Activated T-helper 1 cell treated with Interleukin-2 at 50 U/mL for 16 hours (primary cell): ENCODE measurements at places on chromosomes 12 and 14.

DNA sequence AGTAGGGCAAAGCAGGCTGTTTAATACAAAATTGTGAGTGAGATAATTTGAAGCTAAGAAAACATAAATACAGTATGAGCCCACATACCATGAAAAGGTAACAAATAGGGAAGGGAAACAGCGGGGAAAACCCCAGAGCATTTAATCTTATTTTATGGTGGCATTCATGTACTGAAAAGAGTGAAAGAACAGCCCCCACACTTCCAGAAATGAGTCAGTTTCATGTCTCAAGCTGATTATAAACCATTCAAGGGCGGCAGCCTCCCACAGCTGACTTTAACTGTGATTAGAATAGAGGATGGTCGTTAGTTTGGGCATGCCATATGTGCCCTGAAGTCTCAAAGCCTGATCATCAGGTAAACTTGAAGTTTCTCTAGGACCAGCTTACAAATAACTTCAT is 64.5 kb downstream of the FOXG1 start:
- no peak for DNase-seq

DNA sequence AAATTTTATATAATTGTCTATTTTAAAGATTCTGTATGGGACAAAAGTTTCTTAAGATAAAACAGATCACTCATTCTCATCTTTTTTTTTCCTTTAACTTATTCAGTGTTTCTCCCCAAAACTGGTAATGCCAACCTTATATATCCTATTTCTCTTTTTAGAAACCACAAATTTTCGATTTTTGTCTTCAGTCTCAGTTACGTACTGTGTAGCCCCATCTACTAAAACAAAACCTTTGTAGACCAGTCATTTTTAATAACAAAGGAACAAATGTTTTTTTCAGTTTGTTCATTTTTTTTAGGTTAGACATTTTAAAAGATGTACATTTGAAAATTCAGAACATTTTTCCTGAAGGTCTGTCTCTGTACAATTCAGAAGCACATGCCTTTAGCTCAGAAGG is 18.2 kb downstream of the PNMA1 start:
- no peak for DNase-seq

- DNase-seq, result no peak
These were observed 98.3 kb downstream of the LRRC74A start for GRCh38 chr14:76924371-76925096.

DNA sequence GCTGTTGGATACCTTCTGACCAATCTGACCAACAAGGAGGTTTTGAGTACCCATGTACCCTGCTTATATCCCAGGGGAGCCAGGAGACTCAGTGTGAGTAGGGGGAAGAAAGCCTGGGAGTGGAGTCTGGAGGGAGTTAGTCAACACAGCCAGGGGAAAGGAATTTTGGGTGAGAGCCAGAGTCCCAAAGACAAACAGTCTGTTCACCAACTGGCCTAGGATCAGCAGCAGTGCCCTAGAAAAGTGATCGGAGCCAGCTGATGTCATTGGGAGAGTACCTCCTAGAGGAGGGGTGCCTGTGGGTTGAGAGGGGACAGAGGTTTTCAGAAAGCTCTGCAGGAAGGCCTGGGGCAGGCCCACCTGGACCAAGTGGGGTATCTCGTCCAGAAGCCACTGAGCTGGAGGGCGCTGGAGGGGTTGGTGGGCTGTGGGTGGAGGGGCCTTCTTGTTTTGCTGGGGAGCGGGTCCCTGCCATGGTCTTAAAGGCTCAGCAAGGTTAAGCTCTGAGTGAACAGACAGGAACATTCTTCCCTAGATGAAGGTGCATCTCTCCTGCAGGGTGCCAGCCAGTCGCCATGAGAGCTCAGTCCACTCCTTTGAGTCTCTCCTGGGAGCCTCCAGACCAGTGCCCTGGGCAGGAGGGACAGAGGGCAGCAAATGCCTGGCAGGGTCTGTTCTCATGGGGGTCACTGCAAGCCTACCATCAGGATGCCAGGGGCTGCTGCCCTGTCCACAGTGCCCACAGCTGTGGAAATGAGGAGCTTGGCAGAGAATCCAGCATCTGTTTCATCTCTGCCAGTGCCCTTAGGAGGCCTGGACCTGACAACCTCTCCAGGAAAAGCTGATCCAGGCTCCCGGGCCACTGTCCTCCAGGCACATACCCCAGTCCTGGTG is 63.6 kb downstream of the CHGA start:
- no peak for DNase-seq

DNA sequence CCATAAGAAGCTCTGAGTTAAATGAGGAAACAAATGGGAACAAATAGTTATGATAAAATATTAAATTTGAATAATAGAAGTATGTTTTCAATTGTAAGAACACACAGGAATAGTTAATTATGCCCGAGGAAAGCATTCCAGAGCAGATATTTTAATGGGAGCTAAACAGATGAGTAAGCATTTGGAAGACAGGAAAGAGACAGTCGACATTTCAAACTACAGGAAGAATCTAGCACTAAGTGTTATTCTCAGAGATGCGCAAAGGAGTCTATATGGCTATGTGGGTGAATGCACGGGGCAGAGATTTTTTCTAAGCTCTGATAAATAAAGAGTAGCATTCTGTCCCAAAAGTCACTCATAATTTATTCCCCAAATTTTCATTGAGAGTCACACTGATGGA is 64.5 kb upstream of the SSTR1 start:
- DNase-seq, result no peak

DNA sequence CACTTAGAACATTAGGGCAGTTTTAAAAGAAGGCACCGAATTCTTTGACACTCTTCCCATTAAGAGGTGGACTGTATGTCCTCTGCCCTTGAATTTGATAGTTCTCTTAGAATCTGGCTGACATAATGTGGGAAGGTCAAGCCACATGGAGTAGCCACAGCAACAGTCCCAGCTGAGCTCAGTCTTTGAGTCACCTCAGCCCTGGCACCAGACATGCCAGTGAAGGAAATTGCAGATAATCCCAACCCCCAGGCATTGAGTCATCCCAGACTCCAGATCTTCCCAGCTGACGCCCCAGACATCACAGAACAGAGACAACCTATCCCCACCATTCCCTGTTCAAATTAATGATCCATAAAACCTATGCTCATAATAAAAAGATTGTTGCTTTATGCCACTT is 83.4 kb downstream of the GTF2A1 start:
- no peak for DNase-seq
